ENCODE measurements at places on chromosomes 11 and 22. TPM values are rescaled to one million over a fixed set of nuclear protein-coding genes. Genes with fewer than 3 reads are reported as not detected.

APOBEC3C gene
- total RNA-seq = 40.5 TPM

FGF3 gene
- not detected for total RNA-seq

POU2AF2 gene
- total RNA-seq = not detected

SERPING1 gene
- total RNA-seq = 191 TPM

OSBP2 gene
- 6.3 TPM for total RNA-seq

SLC22A9 gene
- total RNA-seq = not detected

ACCSL gene
- not detected for total RNA-seq

OR5W2 gene
- not detected for total RNA-seq

MYO7A gene
- 8.6 TPM for total RNA-seq

TMPRSS6 gene
- not detected for total RNA-seq

CRYBB3 gene
- not detected for total RNA-seq

GGTLC2 gene
- not detected for total RNA-seq

- DNase-seq = no peak
Measured at GRCh38 chr11:126060757-126061171, 1.9 kb downstream of the CDON start.

- no peak for DNase-seq
Measured at GRCh38 chr11:10500757-10501684, 40.0 kb downstream of the RNF141 start.

GRCh38 chr11:122048401-122048800, 67.6 kb downstream of the BLID start:
- DNase-seq = no peak

- DNase-seq = no peak
Measured at GRCh38 chr11:132457445-132457844, 1074.9 kb downstream of the OPCML start.

DNA sequence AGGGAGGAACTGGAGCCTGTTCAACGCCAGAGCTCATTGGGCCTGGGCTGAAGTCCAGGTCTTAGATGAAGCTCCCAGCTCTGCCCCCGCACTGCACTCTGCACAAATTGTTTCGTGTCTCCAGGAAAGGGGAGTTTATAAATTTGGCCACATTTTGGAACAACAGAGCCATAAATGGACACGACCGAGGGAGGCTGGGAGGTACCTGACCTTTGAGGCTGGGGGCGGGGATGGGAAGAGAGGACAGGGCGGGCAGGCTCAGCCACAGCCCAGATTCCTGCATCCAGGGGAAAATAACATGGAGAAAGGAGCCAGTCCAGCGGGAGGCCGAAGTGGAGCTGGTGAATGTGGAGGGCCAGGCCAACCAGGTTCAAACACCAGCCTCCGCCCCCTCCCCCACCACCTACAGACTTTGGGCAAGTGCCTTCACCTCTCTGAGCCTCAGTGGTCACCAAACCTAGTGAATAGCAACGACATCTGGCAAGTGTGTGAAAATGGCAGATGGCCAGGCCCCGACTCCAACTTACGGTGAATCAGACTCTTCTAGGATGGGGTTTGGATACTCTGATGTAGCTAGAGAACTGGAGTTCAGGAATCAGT, 36.8 kb upstream of the SMTN start:
- DNase-seq = peak; percentile 81

- no peak for DNase-seq
Measured at GRCh38 chr11:68977781-68978625, 2.8 kb downstream of the MRGPRD start.

DNA sequence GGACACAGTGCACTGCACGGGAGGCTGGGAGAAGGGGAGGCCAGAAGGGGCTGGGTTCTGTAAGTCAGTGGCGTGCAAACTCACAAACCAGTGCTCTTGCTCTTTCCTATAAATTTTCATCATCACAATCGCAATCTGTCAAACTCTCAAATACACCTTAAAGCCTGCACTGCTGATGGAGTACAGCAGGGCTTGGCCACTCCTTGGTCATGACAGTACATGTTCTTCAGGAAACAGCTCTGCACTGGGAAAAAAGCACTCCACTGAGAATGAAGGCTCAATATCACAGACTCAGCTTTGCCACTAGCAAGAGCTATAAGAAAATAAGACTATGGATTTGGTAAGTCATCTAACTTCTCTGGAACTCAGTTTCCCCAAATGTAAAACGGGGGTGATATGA, 111.0 kb downstream of the RBFOX2 start:
- DNase-seq = no peak

DNA sequence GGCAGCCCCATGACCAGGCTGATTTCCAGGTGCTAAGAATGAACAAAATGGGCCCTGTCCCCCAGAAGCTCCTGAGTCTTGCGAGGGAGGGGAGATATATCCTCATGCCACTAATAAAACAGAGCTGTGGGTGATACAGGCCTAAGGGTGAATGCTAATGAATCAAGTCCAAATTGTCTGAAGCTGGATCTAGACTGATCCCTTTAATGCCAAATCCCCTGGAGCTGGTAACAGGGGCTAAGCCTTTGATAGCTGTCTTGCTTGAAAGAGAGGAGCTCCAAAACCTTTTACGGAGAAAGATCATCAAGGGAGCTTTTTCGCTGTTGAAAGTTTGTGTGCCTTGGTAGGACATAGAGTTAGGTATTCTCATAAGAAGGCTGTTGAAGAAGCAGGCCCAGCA, 79.7 kb downstream of the PPFIBP2 start:
- DNase-seq = no peak

- no peak for DNase-seq
Measured at GRCh38 chr11:44766972-44767278, 40.2 kb downstream of the TSPAN18 start.

DNA sequence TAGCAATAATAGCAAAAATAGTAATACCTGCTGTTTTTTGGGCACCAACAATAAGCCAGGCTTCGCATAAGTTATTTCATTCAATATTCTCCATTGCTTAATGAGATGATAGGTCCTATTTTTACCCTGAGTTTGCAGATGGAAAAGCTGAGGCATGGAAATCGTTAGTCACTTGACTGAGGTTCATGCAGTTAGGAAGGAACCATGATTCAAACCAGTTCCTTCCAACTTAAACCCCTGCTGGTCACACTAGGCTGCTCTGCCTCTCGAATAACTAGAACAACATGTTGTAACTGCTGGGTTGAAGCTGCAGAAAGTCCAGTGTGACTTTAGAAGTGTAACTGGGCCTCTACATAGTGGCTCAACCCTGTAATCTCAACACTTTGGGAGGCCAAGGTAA, 69.3 kb downstream of the SEZ6L start:
- no peak for DNase-seq

- no peak for DNase-seq
Measured at GRCh38 chr22:45952151-45952550, 24.8 kb downstream of the WNT7B start.

GRCh38 chr11:1943576-1943975, 3.6 kb upstream of the MRPL23 start:
- peak; percentile 18 for DNase-seq

DNA sequence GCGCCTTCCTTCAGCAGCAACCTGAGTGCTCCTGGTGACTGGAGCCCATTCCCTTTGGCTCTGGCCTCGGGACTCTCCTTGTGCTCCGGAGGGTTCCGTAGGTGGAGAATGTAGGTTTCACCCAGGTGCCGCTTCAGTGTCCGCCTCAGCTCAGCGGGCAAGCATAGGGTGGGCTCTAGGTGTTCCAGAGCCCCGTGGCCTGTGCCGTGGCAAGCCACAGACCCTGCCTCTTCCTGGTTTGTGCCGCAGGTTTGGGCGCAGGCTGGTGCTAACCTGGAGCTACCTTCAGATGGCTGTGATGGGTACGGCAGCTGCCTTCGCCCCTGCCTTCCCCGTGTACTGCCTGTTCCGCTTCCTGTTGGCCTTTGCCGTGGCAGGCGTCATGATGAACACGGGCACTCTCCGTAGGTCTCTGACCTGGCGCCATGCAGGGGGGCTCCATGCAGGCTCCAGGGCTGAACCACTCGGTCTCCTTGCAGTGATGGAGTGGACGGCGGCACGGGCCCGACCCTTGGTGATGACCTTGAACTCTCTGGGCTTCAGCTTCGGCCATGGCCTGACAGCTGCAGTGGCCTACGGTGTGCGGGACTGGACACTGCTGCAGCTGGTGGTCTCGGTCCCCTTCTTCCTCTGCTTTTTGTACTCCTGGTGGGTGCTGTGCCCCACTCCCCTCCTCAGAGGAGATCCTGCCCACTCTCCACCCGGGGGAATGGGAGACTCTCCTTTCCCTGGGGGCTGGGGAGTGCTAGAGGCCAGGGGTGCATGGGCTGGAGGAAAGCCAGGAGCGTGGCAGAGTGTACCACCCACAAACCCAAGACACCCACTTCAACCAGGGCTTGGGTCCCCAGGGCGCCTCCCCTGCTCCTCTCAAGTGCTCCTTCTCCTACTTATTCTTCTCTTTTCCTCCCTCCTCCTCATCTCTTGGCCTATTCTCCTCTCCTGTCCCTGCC, 2.4 kb downstream of the SLC22A12 start:
- no peak for DNase-seq

- DNase-seq = no peak
Measured at GRCh38 chr22:37619991-37620390, 11.4 kb downstream of the GGA1 start.

- no peak for DNase-seq
Measured at GRCh38 chr11:17004486-17005148, 9.6 kb downstream of the PLEKHA7 start.

- no peak for DNase-seq
Measured at GRCh38 chr11:128783513-128783912, 83.6 kb downstream of the KCNJ1 start.

GRCh38 chr11:96393753-96394348, 4.0 kb downstream of the JRKL start:
- DNase-seq = no peak

DNA sequence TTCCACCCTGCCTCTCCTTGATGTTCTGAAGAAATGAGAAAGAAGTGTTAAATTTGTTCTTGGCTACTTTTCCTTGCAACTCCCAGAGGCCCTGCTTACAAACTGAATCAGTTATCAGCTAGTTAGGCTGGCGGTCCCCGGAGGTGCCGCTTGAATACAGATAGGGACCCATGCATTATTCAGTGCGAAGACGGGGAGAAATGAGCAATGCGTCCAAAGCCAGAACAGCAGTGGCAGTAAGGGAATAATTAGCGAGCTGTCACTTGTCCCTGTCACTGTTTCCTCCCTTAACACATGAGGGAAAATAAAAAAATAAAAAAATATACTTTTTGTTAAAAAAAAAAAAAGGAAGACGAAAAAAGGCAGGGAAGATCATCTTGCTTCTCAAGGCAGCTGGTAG, 528.1 kb downstream of the MN1 start:
- DNase-seq = no peak

All from right cardiac atrium (tissue), 5 donors.